Activated T-helper 1 cell treated with anti-CD3 and anti-CD28 coated beads, Interleukin-2, amount 50 U/mL, for 16 hours (primary cell): ENCODE measurements at places on chromosomes 2 and 18.

GRCh38 chr18:26448714-26449159 lies 99.6 kb downstream of the KCTD1 start:
- no peak for DNase-seq

- no peak for DNase-seq
Measured at GRCh38 chr2:135424849-135425248, 106.2 kb downstream of the ZRANB3 start.

DNA sequence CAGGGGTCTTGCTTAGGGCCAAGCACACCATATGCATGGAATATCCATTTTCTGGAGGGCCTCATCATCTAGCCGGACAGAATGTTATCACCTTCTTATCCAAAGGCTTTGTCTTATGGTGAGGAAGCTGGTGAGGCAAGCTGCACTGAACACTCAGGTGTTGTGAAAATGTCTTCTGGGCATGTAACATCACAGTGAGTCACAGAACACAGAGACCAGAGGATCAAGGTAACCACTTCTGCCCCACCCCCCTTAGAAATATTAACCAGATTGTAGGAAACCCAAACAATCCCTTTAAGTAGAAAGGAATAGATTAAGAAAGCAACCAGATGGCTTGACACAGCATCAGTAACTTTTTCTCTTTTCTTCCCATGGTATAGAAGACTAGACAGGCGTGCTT lies 51.1 kb downstream of the MYO5B start:
- DNase-seq, result no peak

GRCh38 chr2:234812851-234813250 lies 139.0 kb upstream of the SH3BP4 start:
- no peak for DNase-seq

DNA sequence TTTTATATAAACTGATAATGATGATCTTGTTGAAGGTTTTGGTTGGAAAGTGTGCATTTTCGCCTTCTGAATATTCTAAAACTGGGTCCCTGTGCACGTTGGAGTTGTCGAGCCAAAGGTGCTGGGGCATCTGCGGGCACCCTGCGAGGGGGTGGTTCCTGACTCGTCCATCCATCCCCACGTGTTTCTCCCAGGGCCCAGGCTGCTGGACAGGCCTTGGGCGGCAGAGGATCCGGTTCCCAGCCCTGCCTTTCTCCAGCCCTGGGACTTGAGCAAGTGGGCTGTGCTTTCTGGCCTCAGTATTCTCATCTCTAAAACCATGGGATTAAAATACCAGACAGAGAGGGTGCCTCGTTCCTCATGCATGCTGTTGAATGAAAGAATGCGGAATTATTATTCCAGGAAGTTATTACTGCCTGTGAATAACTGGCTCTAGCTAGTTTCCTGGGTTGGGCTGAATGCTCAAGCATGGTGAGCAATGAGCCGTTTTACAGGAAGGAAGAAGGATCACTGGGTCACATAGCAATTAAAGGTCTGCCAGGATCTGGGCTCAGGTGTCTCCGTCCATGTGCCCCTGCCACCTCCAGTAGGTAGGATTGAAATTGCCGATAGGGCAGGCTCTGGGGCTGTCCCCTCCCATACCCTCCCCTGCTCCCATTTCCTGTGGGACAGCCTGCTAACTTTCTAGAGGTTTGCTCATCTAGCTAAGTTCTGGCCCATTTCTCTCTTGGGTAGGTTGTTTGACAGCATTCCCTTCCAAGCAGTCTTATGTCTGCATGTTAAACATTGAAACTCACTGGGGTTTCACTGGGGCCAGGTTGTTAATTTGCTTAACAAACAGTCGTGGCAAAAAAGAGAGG lies 77.2 kb upstream of the HS6ST1 start:
- DNase-seq, result no peak

DNA sequence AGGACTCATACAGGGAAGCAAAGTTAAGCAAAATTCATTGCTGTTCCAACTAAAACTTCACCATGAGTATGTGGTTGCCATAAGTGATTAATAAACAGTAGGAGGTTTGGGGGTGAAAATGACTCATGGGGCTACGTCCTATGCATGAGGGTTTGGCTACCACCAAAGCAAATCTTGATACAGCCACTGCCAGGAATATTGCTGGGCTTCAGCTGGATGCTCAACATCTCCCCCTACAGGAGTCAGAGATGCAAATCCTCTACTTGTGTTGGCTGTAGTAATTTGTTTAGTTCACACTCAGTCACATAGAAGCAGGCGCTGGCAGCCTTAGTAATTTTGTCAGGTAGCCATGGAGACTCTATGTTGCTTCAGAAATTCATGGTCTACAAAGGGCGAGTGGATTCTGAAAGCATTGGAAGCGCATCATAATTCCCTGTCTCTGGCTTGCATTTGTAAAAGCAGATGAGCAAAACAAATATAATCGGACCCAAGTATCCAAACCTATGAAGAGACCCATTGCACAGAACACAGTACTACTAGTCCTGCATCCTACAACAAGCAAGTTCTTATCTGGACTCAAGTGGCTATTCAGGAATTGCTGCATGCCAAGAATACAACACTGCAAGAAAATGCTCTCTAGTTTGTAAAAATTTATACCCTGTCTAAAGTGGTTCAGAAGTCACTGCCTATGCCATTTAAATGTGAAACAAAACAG lies 76.0 kb downstream of the CD28 start:
- DNase-seq, result peak; percentile 49

GRCh38 chr18:76370201-76370600 lies 124.8 kb downstream of the ZNF516 start:
- no peak for DNase-seq
